H1 (cell line): ENCODE measurements at places on chromosomes 7 and 10.

GRCh38 chr10:131430716-131431412 lies 119.3 kb upstream of the TCERG1L start:
- H3K36me3 ChIP-seq, result no peaks in the 10 kb centered on the region
- no peaks in the 10 kb centered on the region for H3K27me3 ChIP-seq
- H3K27ac ChIP-seq, result no peak overlapping the region
- H3K4me1 ChIP-seq, result 0 out of 2 replicates have a peak, but pooled peaks cover 3% of the 10 kb centered on the region
- no peak overlapping the region for H3K4me3 ChIP-seq
- no peak for DNase-seq

DNA sequence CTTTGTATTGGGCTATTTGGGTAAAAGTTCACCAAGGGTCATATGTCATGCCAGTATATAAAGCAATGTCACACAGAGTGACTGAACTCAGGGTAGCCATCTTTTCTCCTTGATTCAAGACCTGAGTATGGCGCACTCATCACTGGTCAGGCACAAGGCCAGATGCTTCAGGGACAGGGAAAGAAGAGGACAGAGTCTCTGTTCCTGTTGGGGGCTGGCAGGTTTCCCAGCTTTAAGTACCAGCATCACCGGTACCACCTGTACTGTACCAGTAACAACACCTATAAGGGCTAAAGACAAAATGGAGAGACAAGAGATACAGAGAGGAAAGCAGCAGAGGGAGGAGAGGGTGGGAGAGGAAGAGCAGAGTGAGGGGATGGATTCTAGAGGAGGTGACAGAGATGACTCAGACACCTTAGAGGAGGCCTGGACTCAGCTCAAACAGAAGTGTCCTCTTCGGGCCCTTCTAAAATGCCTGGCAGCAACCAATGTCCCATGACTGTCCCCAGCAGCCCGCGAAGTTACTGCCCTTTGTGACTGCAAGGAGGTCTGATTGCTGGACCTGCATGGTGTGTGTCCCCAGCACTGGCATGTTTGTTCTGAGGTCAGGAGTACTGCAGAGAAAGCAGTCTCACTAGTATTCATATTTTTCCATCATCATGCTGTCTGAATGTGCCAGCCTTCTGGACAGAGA lies 191.3 kb downstream of the MYOF start:
- H3K36me3 ChIP-seq, result no peaks in the 10 kb centered on the region
- no peak for DNase-seq
- H3K4me1 ChIP-seq, result peaks cover 6% of the 10 kb centered on the region
- no peak overlapping the region for H3K27ac ChIP-seq
- no peak overlapping the region for H3K4me3 ChIP-seq
- no peaks in the 10 kb centered on the region for H3K27me3 ChIP-seq

DNA sequence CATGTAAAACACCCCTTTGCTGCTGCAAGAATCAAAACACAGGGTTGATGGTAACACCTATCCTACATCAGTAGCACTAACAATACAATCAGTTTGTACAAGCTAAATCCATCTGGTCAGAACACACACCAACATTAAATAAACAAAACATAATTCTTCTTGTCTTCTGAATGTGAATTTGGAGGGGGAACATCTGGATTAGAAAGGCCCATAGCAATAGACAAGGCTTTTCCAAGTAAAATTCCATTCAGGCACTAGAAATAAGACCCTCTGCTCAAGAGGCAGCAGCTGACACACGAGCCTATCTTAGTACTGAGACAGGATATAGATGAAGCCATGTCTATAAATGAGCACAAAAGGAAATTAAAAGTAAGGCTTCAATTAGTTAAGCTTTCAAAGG lies 839.9 kb upstream of the LRRTM3 start:
- DNase-seq, result no peak
- no peak overlapping the region for H3K4me3 ChIP-seq
- no peaks in the 10 kb centered on the region for H3K4me1 ChIP-seq
- H3K27ac ChIP-seq, result no peak overlapping the region

DNA sequence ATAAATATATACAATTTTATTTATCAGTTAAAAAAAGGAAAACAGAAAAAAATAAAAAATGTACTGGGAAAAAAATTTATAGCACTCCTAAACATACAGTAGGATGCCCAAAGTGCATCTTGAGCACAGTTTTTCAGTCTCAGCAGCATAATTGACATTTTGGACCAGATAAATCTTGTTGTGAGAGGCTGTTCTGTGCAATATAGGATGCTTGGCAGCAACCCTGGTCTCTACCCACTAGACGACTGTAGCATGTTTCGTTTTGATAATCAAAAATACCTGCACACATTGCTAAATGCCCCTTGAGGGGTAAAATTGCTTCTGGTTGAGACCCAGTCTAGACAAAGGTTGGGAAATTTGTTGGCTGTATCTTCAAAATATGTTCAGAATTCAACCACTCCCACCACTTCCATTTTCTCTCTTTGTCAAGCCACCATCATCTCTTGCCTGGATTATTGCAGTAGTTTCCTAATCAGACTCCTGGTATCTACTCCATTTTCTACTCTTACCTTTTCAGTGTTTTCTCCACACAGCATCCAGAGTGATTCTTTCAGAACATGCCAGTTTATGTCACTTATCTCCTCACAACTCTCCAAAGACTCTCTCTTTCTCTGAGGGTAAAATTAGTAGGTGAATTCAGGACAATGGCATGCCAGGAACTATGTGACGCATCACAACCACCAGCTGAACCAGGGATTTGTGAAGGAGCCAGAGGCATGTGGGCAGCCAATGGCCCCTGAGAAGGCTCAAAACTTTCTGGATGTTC lies 91.4 kb downstream of the GPR85 start:
- no peaks in the 10 kb centered on the region for H3K4me1 ChIP-seq
- no peaks in the 10 kb centered on the region for H3K36me3 ChIP-seq
- no peak overlapping the region for H3K4me3 ChIP-seq
- DNase-seq, result no peak
- H3K27me3 ChIP-seq, result no peaks in the 10 kb centered on the region
- no peak overlapping the region for H3K27ac ChIP-seq

GRCh38 chr7:137820677-137821420 lies 25.9 kb downstream of the DGKI start:
- no peak overlapping the region for H3K27ac ChIP-seq
- H3K27me3 ChIP-seq, result no peaks in the 10 kb centered on the region
- H3K4me1 ChIP-seq, result peaks cover 8% of the 10 kb centered on the region
- H3K36me3 ChIP-seq, result no peaks in the 10 kb centered on the region
- DNase-seq, result no peak

DNA sequence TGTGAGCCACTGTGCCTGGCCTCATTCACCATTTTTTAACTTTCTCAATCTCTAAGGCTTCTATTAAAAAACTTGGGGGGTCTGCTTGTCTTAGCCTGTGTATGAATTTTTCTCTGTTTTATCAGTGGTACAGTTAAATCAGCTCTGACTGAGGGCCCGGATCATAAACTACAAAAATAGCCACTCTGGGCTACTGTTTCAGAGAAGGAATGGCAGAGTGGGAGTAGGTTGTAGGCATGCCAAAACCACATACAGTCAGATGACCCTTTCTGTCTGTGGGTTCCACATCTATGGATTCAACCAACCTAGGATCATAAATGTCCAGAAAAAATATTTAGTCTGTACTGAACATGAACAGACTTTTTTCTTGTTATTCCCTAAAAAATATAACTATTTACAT lies 21.3 kb downstream of the TBC1D12 start:
- DNase-seq, result no peak
- no peak overlapping the region for H3K4me3 ChIP-seq
- H3K27ac ChIP-seq, result no peak overlapping the region
- no peaks in the 10 kb centered on the region for H3K4me1 ChIP-seq

DNA sequence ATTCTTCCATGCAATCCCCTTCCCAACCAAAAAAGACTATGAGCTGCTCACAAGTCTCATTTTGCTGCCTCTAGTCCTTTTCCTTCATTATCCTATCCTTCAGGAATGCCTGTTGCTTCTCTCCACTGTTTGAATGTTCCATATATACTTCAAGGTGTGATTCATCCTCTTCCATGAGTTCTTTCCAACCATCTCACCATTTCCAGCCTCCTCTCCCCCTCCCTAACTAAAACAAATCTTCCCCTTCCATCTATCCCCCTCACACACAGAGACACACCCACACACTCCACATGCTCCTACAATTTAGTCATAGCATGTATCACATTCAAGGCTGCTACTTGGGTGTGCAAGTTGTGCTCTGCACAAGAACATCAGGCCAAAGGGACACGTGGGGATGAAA lies 254.3 kb downstream of the DYNC1I1 start:
- no peak overlapping the region for H3K4me3 ChIP-seq
- no peaks in the 10 kb centered on the region for H3K4me1 ChIP-seq
- H3K36me3 ChIP-seq, result no peaks in the 10 kb centered on the region
- no peak overlapping the region for H3K27ac ChIP-seq

DNA sequence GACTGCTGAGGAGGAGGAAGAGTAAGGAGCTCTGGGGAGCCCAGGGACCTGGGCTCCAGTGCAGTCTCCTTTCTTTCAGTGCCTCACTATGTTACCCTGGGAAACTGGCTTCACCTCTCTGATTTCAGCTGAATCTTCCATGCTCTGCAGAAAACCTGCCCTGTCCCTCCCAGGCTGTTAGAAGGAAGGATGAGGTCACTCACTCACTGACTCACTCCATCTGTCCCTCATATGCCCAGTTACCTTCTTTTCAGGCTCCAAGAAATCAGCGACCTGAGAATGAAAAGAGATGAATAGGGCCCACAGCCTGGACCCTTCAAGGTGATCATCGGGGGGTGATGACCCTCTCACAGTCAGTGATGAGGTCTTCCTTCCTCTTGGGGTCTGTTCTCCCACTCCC lies 481 bp downstream of the SFTPA2 start:
- H3K4me1 ChIP-seq, result no peaks in the 10 kb centered on the region
- no peak for DNase-seq
- no peaks in the 10 kb centered on the region; the same call in 1 of the 2 replicates for H3K27me3 ChIP-seq
- no peak overlapping the region for H3K27ac ChIP-seq
- no peak overlapping the region for H3K4me3 ChIP-seq

DNA sequence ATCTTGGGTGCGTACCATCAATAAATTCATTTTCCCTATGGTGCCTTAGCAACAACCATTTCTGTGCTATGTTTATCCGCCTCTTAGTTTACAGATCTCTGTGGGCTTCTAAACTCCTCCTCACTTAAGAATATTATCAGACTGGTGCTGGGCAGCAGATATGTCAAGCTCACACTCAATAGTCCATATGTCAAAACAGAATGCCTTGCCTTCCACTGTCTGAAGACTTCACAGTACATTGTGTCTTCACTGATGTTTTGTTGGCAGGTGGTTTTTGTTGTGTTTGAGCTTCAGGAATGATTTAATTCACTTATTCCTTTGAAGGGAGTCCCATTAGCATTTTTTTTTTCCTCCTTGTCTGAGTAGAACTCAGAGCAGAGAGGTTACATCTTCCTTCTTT lies 419.6 kb downstream of the DNAJB9 start:
- no peak overlapping the region for H3K27ac ChIP-seq
- no peak overlapping the region for H3K4me3 ChIP-seq
- no peak for DNase-seq
- H3K27me3 ChIP-seq, result no peaks in the 10 kb centered on the region
- H3K4me1 ChIP-seq, result no peaks in the 10 kb centered on the region
- H3K36me3 ChIP-seq, result no peaks in the 10 kb centered on the region

- H3K36me3 ChIP-seq, result no peaks in the 10 kb centered on the region
- H3K27me3 ChIP-seq, result no peaks in the 10 kb centered on the region
- no peak overlapping the region for H3K4me3 ChIP-seq
- no peak overlapping the region for H3K27ac ChIP-seq
- peaks cover 2% of the 10 kb centered on the region for H3K4me1 ChIP-seq
- DNase-seq, result no peak
Measured at GRCh38 chr7:90752051-90752450, 155.9 kb downstream of the CDK14 start.

- H3K4me3 ChIP-seq, result no peak overlapping the region
- H3K36me3 ChIP-seq, result no peaks in the 10 kb centered on the region
- no peak overlapping the region for H3K27ac ChIP-seq
- H3K4me1 ChIP-seq, result peaks cover 29% of the 10 kb centered on the region
Measured at GRCh38 chr7:69833964-69834363, 235.7 kb downstream of the AUTS2 start.

DNA sequence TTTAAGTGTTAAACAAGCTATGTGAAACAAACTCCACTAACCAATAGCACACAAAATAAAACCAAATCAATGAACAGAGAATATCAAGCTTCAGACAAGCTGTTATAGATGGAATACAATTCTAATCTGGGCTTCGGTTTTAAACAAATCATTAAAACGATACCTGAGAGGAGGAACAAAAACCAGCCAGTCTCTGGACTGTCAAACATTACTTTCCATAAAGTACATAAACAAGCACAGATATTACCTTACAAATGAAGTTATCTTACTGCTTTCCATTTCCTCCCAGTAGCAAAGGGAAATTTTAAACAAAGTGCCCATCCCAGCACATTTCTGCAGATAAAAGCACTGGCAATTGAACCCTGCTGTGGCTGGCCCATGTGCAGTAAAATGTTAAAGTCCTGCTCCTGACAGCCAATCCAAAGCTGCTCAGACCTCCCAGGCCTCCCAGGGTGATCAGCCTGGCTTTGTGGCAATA lies 128.0 kb downstream of the NRCAM start:
- peaks cover 15% of the 10 kb centered on the region; the same call in 1 of the 2 replicates for H3K4me1 ChIP-seq
- no peak for DNase-seq
- H3K27ac ChIP-seq, result no peak overlapping the region
- no peaks in the 10 kb centered on the region for H3K36me3 ChIP-seq
- H3K27me3 ChIP-seq, result no peaks in the 10 kb centered on the region
- no peak overlapping the region for H3K4me3 ChIP-seq

DNA sequence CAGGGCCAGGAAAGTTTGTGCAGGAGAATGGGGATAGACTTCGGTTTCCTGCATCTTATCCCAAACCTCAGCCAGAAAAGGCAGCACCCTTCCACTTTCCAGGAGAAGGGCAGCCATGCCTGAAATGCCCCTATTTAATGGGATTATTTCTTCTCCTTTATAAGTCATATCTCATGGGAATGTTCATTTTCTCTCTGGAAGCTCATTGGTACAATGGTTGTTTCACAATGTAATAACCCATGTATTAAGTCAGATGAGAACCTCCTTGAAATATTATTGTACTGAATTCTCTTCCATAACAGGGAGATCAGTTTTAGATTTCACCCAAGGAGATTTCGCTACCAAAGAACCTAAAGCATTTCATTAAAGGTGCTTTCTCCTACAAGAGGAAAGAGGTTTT lies 457.5 kb downstream of the KCNMA1 start:
- H3K27ac ChIP-seq, result no peak overlapping the region
- no peak for DNase-seq
- no peak overlapping the region for H3K4me3 ChIP-seq
- no peaks in the 10 kb centered on the region for H3K4me1 ChIP-seq

DNA sequence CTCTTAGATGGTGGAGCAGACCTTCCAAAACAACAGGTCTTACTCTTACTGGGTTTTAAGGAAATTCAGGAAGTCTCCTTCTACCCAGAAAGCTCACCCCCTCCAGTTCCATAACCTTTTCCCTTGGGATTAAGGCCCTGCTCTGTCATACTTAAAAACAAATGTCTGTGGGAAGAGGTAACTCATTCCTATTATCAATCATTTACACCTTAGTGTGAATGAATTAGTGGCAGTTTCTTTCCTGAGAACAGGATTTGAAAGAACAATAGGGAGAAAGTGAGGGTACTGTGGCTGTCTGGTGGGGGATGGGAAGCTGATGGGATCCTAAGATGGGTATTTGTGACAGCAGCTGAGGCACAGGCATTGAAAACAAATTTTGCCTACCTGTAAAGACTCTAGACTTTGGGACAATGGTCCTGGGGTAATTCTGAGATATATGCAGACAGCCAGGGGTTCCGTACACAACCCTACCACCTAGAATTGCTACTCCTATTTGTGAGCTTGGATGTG lies 22.2 kb upstream of the PDLIM1 start:
- DNase-seq, result no peak
- no peaks in the 10 kb centered on the region for H3K36me3 ChIP-seq
- H3K4me3 ChIP-seq, result no peak overlapping the region
- peaks cover 6% of the 10 kb centered on the region for H3K4me1 ChIP-seq
- no peaks in the 10 kb centered on the region for H3K27me3 ChIP-seq
